ENCODE measurements at places on chromosomes 6 and 20.
A peak's percentile ranks its signal among the peaks of the same experiment; 100 is the strongest.

- DNase-seq, result no peak
Measured at GRCh38 chr6:133542056-133542821, 301.1 kb downstream of the EYA4 start.

DNA sequence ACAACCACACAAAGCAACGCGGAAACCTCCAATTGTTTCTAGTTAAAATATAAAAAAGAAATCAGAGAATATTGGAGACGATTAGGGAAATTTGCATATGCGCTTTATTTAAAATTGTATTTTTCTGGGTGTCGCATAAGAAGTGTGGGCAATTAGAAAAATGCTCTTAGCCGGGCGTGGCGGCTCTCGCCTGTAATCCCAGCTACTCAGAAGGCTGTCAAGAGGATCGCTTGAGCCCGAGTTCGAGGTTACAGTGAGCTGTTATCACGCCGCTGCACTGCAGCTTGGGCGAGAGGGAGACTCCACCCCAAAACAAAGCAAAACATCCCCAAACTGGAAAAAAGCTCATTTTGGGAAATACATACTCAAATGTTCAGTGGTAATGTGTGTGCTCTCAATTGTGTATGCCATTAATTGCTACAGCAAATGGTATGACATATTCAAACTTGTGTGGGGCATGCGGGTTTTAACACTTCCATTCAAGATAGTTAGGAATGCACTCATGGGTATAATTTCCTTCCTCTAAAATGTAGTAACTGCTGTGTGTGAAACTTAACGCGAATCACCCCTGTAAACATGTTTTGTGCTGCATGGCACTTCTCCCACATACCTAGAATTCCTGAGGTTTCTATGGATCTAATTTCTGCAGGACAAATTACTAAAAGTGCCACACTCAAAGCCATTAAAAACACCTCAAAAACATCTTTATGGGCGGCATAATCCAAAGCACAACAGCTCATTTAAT lies 54.7 kb upstream of the HFE start:
- no peak for DNase-seq

DNA sequence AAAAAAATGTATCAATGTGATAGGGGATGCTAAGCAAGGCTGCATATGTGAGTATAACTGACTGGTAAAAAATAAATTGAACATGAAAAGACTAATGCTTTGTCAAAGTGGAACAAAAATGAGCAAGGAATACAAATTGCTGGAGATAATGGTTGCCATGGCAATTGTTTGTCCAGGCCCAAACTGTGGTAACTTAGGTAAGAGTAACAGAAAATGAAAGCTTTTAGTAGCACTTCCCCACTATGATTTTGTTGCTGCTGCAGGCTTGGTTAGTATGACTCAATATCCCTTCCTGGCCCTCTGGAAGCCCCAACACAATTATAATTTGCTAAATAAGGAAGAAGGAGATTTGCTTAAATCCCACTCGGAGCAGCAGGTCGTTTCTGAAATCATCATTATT lies 577.1 kb downstream of the DOK5 start:
- no peak for DNase-seq

- DNase-seq, result peak; percentile 43
Measured at GRCh38 chr6:24666097-24666640, 530 bp downstream of the TDP2 start.

DNA sequence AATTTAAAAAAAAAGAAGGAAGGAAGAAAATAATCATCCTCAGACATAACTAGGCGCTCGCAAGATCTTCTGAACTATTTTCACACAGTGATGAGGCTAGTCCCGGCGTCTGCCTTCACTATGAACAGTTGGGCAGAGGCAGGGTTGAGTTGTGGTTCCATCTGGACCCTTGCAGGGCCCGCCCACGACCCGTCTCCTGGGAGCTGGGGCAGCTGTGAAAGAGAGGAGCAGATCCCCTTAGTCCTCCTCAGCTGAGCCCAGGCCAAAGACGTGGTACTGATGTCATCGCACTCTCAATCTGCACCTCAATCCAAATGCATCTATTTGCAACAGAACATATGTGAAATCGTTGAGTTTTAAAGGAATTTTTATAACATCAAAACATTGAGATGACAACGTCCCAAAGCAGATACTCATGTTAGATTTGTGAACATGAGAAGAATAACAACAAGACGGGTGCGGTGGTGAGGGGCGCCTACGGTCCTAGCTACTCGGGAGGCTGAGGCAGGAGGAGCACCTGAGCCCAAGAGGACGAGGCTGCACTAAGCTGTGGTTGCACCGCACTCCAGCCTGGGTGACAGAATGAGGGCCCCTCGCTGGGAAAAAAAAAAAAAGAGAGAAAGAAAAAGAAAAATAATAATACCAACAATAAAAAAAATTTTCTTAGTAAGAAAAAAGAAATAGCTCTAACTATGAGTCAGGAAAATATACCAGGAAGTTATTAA lies 15.3 kb downstream of the TCFL5 start:
- no peak for DNase-seq

DNA sequence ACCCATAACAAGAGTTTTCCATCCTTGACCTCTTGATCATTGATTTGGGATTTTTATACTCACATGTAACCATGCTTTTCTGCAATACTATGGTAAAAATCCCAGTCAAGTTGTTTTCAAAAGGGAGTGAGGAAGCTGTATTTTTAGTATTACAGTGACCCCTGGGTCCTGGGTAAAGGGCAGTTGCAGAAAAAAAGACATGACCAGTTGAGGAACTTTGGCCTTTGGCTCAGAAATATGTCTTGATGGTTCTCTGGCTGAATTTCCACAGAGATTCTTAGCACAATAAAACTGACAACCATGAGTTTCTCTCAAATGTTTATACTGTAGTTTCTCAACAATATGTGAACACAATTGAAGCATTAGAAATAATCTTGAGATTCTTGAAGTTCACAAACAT lies 28.6 kb upstream of the PRL start:
- DNase-seq, result no peak

DNA sequence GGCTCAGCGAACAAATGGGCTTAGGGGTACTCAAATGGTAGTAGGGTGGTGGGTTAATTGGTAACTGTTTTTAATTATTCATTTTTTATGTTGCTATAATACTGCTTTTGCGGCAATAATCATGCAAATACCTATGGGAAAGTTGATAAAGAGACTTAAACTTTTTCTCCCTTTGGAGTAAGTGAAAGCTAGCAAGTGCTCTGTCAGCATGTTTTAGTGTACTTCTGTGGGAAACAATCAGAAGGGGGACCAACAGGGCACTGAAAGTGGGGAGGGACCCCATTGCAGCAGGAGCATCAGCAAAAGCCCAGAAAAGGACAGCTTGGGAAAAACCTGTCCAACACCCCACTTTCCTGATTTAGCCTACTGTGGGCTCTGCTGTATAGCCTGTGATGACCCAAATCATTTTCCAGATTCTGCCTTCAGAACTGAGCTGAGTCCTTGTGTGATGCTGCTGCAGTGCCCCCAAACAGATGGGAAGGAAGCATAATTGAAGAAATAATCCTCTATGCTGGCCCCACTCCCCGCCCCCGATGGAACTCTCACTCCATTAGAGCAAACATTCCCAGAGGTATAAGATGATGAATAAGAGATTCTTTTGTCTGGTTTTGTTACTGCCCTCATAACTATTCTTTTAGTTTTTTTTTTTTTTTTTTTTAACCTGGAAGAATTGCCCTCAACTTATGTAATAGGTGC lies 322.8 kb downstream of the CD83 start:
- DNase-seq, result no peak

DNA sequence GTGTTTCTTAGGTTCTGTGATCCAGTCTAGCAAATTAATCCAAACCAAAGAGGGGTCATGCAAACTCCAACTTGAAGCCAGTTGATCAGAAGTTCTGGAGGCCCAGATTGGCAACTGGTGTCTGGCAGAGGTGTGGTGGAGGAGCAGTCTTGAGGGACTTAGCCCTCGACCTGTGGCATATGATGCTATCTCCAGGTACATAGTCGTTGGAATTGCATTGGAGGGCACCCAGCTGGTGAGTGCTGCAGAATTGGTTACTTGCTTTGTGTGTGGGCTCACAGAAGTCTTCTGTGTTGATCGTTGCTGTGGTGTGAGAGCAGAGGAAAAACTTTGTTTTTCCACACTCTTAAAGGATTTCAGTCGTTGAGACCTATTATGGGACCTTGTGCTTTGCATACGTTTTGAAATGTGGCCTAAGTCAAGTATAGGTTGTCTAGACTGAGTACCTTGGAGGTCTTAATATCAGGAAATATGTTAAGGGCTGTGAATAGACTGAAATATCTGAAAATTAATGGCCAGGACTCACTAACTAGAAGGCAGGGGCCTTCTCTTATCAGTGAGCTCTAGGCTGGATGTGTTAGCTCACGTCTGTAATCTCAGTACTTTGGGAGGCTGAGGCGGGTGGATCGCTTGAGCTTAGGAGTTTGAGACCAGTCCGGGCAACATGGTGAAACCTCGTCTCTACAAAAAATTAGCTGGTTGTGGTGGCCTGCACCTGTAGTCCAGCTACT lies 7.8 kb downstream of the PANK2 start:
- no peak for DNase-seq

DNA sequence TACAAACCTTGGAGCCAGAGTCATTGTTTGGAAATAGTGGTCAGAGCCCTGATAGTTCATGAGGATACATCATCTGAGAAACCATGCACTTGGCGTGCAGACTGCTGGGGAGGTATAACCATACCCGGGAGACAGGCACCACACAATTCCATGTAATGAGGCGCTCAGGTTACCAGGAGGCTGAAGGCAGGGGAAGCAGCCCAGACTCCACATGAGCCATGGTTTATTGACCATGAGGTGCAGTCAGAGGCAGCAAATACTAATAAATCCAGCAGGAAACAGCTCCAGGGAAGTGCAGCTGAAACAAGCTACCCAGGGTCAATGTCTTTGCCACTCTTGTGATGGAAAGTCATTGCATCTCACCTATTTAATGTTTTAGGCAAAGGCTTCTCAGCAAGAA lies 156.0 kb downstream of the TBC1D7 start:
- no peak for DNase-seq

DNA sequence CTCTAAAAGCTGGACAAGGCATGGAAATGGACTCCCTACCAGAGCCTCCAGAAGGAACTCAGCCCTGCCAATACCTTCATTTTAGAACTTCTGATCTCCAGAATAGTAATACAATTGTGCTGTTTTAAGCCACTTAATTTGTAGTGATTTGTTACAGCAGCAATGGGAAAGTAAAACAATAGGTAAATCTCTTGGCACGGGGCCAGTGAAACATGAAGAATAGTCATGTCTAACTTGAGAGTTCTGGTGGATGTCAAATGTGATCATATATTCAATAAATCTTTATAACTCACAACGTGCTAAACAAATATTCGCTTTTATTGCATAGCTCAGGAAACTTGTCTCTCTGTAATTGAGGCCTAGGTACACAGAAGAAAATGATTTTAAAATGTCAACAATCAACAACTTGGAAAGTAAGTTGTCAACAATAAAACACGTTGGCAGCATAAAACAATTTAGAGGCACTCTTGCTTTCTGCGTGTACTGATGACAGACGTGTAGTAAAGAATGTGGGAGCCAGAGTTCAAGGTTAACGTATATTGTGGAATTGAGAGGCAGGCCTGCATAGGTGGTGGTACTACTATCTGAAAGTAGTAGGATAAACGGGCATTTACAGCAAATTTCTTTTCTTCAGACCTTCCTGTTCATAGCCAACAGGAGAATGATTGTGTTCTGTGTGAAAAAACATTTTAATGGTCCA lies 140.5 kb upstream of the OPRM1 start:
- DNase-seq, result no peak

GRCh38 chr6:140581601-140582000 lies 1207.2 kb upstream of the CITED2 start:
- no peak for DNase-seq

GRCh38 chr6:90194371-90194841 lies 102.2 kb downstream of the BACH2 start:
- no peak for DNase-seq
